ENCODE measurements at places on chromosomes 1 and 21. TPM values are rescaled to one million over a fixed set of nuclear protein-coding genes. Genes with fewer than 3 reads are reported as not detected.

Gene C1orf94
- not detected for total RNA-seq

GRCh38 chr1:157597959-157598667 is at the start of gene FCRL4:
Gene FCRL4, minus strand, starts transcription at chr1:157598085. Its CDS starts 141 bp downstream, at chr1:157597944.
- no peak for DNase-seq

GRCh38 chr1:111517469-111518225 is 14.2 kb upstream of the ADORA3 start:
- DNase-seq, result peak; percentile 61

- DNase-seq, result no peak
Measured at GRCh38 chr1:79726321-79726720, 719.8 kb upstream of the ADGRL4 start.

DNA sequence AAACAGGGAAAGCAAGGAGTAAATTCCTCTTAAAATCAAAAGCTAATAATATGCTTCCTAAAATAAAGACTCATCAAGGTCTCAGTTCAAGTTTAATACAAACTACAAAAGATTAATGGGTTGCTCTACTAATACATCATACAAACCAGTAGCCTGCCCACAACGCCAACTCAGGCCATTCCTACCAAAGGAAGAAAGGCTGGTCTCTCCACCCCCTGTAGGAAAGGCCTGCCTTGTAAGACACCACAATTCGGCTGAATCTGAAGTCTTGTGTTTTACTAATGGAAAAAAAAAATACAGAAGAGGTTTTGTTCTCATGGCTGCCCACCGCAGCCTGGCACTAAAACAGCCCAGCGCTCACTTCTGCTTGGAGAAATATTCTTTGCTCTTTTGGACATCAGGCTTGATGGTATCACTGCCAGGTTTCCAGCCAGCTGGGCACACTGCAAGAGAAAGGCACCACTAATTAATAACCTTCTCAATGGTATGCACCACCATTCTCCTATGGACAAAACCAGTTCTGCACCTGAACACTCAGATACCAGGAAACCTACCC is 10.6 kb downstream of the PRDX1 start:
- DNase-seq, result no peak

GRCh38 chr21:39373634-39374033 is 24.7 kb upstream of the HMGN1 start:
- DNase-seq, result peak; percentile 31

DNA sequence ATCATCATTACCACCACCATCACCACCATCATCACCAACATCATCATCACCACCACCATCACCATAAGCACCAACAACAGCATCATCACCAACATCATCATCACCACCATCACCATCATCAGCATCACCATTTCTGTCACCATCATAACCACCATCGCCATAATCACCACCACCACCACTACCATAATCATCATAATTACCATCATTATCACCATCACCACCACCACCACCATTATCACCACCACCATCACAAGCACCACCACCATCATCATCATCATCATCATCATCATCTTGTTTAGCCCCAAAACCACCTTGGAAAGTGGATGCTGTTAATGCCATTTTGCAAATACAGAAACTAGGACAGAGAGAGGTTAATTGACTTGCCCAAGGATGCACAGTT is 22.5 kb downstream of the CAMK2N1 start:
- DNase-seq, result no peak

Measured in activated CD4-positive, alpha-beta T cell treated with anti-CD3 and anti-CD28 coated beads, Interleukin-2, amount 10 ng/mL, durations not matched to agents 7 days and 5 days (primary cell).